ENCODE measurements at places on chromosomes 11 and 22.

GRCh38 chr11:109378034-109378433, 44.0 kb upstream of the C11orf87 start:
- no peak for DNase-seq

GRCh38 chr11:120686516-120686915, 175.0 kb downstream of the GRIK4 start:
- no peak for DNase-seq

DNA sequence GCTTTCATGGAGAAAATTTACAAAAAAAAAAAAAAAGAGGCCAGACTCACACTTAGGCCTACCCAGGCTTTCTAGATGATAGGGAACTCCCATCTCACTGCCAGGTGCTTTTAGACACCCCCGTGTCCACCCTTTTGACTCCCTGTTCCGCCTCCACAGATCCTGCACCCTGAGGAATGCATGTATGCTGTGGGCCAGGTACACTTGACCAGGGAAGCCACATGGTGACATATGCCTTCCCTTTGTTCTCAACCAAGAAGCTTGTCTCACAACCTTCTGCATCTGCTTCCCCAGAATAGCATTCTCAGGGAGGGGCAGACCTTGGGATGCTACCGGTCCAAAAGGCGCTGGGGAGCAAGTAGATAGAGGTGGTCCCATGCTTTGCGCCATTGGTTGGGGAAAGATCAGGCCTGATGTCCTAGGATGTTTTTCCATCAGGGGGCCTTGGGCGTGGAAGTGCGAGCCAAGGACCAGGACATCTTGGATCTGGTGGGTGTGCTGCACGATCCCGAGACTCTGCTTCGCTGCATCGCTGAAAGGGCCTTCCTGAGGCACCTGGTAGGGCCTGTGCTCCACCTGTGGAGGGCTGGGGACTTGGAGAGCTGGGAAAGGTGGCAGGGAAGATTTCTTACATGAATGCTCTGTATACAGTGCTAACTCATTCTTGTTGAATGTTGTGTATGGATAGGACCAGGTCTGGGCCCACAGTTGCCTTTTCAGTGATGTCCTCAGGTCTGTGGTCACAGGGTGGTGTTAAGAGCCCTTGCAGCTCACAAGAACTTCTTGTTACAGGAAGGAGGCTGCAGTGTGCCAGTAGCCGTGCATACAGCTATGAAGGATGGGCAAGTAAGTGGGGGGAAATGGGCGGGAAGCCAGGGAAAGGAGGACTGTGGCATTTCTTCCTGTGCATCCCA, 7.5 kb downstream of the HMBS start:
- no peak for DNase-seq

DNA sequence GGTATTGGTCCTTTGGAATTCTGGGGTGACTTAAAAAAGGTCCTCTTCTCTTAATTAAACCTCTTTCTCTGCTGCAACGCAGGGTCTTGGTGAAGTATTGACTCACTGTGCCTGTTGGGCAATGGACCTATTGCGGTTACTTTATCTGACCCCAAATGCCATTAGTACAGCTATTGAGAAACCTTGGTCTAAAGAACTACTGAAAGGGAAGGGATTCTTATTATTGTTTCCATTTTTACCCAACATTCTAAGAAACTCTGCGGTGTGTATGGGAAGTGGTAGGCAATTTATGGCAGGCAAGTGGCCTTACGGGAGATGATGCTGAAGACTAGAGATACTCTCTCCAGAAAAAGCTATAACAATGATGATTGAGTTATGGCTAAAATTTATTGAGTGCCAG, 12.5 kb downstream of the SLC6A5 start:
- DNase-seq, result no peak

DNA sequence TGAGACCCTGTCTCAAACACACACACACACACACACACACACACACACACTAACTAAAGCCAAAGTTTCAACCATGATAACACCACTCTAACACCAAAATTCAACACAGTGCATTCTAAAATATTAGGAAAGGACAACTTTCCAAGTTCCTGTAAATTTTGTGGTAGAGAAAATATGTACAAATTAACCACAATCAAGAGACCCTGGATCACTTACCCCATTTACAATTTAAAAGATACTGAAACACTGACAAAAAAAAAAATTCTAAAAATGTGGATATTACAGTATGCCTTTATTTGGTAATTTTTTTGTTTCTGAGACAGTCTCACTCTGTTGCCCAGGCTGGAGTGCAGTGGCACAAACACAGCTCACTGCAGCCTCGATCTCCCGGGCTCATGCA, 9.7 kb downstream of the MRTFA start:
- DNase-seq, result no peak

GRCh38 chr11:82718307-82718706, 15.4 kb downstream of the FAM181B start:
- peak; percentile 43 for DNase-seq

DNA sequence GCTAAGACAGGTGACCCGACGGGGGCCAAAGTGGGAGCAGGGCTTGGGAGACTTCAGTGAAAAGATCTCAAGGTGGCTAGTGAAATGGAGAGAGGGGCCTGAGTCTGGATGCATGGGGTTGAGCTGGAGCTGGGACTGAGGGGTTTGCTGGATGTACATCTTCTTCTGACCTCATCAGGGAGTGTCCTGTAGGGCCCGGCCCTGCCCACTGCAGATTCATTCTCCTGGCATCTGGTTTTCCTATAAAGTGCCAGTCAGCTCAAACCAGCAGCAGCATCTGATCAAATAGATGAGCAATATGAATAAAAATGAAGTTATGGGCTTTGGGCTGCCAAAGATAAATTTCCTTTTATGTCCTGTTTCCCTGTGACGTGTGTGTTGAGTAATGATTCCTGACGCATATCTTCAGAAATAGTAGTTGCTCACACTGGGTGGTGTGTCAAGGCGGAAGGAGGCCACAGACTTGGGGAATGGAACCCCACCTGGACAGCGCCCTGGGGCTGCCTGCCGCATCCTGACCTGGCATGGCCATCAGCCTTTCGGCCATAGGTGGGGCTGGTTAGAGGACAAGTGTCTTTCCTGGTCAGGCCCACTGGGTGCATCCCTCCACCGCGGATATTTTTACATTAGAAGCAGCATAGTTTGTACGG, 135.4 kb downstream of the OSBP2 start:
- DNase-seq, result no peak

DNA sequence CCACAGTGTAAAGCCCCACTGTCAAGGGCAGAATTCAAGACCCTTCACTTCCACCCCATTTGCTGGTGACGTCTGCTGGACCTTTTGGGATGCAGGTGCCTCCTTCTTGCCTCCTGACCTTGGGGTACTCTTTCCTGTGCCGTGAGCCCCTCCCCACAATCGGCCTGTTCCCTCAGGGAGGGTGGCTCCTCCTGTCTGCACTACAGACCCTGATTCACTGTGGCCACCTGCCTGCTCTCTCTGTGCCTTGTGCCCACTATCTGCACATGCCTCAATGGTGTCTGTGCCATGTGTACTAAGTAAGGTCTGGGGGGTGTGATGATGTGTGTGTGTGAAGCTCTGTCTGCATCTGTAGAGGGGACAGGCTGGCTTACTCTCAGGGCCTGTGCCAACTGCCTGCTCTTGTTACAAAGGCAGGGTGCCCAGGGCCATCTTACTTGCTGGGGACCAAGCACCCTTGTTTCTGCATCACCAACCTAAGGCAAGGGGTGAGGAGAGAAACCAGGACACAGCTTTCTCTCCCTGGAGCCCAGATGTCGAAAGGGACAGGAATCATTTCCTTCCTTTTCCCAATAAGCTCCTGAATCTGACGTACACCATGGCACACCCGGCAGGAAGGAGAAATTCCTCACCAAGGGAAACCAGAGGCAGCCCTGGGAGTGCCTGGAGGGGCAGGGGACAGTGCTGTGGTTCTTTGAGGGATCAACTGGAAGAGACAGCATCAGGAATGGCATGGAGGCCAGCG, 3.7 kb downstream of the PPM1F start:
- DNase-seq, result no peak

DNA sequence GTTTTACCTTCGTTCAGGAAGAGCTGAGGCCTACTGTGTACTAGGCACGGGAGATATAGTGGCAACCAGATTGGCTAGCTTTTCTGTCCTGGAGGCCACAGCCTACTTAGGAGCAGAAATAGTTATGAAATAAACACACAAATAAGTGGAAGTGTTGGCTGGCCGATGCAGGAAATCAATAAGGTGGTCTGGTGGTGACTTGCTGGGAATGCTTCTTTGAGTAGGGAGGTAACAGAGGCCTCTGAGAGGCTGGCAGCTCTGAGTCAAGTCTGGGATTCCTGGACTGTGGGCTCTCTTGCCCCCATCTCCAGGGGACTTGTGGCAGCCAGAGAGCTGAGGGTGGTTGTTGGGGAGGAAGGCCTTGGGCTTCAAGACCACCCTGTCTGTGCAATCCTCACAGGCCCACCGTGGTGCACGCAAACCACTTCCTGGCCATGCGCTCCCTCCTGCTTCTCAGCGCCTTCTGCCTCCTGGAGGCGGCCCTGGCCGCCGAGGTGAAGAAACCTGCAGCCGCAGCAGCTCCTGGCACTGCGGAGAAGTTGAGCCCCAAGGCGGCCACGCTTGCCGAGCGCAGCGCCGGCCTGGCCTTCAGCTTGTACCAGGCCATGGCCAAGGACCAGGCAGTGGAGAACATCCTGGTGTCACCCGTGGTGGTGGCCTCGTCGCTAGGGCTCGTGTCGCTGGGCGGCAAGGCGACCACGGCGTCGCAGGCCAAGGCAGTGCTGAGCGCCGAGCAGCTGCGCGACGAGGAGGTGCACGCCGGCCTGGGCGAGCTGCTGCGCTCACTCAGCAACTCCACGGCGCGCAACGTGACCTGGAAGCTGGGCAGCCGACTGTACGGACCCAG, 4.1 kb downstream of the SERPINH1 start:
- DNase-seq, result no peak

GRCh38 chr22:22369964-22370270, 125.3 kb downstream of the VPREB1 start:
- DNase-seq, result no peak

DNA sequence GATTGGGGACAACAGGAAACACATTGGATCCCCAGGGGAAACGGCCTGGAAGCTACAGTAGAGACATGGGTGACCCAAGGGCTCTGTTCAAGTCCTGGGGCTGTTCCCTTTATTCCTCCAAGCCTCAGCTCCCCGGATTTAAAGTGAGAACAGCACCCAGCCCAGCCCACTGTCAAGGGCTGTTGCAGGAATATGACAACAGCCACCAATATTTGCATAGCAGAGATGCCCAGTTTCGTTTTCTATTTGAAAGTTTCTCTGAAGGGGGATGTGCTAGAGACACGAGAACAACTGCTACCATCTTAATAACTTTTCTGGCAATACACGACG, 81.1 kb upstream of the WNT7B start:
- DNase-seq, result peak; percentile 67

DNA sequence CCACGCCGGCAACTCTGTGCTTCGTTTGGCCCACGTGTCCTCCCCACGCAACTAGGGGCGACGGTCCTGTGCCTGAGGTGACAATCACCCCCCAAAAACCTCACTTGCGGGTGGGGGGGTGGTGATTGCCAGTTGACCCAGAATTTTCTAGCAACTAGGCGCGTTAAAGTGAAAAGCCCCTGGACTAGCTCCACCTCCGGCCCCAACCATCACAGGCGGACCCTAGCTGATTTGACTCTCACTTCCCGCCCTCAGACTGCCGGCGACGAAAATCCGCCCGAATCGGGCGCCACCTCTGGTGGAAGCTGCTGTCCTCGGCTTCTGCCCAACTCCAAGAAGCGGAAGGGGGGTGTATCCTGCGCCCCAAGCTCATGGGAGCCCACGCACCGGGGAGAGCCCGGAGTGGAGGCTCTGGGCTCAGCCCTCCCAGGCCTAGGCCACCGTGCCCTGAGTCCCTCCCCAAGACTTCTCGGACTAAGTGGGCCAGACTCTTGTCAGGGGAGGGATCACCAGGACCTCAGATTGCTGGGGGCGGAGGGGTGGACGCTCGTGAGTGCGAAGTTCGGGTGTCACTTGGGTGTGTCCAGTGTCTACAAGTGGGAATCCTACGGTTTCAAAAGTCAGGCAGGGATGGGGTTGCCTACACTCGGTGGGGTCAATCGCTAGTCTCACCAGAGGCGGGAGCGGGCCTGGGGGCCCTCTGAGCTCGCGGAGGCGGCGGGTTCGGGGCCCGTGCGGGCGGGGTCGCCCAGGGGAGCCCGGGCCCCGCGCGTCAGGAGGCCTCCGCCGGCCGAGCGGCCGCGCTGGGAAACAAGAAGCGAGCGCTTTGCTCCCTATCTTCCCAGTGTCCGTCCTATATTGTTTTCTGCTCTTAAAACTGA, 12.3 kb downstream of the PAX6 start:
- no peak for DNase-seq

GRCh38 chr22:17705546-17705945, 67.0 kb downstream of the BCL2L13 start:
- DNase-seq, result no peak

DNA sequence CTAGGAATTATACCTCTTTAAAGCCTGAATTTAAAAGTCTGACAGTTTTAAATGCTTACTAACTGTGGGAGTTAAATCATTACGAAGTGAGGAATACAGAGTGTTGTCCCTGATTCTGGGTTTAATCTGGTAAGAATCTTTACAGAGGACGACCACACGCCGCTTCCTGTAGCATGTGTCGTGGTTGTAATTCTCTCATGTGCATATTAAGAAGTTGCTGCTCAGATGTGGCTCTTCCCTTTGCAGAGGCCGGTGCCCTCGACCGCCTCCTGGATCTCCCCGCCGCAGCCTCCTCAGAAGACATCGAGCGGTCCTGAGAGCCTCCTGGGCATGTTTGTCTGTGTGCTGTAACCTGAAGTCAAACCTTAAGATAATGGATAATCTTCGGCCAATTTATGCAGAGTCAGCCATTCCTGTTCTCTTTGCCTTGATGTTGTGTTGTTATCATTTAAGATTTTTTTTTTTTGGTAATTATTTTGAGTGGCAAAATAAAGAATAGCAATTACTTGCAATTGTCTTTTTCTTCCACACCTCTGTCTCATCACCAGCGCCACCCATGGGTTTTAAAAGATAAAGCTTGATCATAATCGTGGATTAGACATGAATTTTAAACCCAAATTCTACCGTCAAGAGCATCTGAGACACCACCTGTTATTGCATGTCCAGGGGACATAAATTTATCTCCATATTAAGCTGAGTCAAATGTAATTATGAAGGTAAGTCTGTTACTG, 6.5 kb downstream of the GAL start:
- peak; percentile 66 for DNase-seq

DNA sequence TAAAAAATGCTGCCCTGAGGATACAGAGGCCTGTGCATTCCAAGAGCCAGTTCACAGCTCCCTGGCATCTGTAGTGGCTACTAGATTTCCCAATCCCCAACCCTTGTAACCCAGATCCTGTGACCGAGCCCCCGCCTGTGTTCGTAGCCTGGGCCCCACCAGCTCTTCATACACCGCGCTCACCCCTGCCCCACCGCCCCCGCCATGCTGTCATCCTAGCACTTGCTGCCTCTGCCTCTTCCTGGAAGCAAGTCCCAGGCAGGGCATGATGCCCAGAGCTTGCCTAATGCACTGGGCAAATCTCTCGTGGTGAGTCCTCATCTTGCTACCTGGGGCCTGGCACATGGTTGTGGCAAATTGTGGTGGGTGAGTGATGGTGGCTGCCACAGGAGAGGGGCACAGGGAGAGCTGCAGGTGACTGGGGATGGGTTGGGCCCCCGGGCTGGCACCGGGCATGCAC, 7.1 kb downstream of the MGAT3 start:
- DNase-seq, result no peak

GRCh38 chr11:37942081-37942480, 1344.0 kb upstream of the RAG2 start:
- no peak for DNase-seq

- DNase-seq, result no peak
Observed at GRCh38 chr11:61854966-61855714, 27.0 kb downstream of the FADS2 start.

- DNase-seq, result no peak
Observed at GRCh38 chr22:19615001-19615461, 90.8 kb upstream of the CLDN5 start.
